ENCODE measurements at places on chromosomes 3 and 15.
A peak's percentile ranks its signal among the peaks of the same experiment; 100 is the strongest.

GRCh38 chr3:8987645-8988383 lies 24.5 kb upstream of the RAD18 start:
- no peak for DNase-seq

GRCh38 chr15:81914734-81915256 lies 131.0 kb downstream of the MEX3B start:
- DNase-seq: no peak

- DNase-seq: no peak
Observed at GRCh38 chr3:39941931-39942330, 132.5 kb downstream of the MYRIP start.

DNA sequence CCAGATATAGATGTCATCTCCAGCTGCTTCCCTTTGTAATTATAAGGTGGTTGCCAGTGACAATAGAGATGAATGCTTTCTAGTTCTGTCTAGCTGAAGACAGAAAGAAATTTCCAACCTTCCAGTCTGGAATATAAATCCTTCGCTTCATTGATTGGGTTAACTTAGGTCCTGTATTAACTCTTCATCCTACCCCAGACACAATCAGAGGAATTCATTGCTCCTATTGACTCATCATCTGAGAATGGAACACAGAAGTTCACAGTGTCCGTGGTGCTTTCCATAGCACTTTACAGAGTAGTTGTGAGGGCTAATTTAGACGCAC lies 241.4 kb downstream of the NFKBIZ start:
- no peak for DNase-seq

GRCh38 chr3:189014526-189014925 lies 157.2 kb upstream of the TPRG1 start:
- no peak for DNase-seq

- DNase-seq: no peak
Observed at GRCh38 chr15:29142129-29142747, 127.4 kb downstream of the NSMCE3 start.

DNA sequence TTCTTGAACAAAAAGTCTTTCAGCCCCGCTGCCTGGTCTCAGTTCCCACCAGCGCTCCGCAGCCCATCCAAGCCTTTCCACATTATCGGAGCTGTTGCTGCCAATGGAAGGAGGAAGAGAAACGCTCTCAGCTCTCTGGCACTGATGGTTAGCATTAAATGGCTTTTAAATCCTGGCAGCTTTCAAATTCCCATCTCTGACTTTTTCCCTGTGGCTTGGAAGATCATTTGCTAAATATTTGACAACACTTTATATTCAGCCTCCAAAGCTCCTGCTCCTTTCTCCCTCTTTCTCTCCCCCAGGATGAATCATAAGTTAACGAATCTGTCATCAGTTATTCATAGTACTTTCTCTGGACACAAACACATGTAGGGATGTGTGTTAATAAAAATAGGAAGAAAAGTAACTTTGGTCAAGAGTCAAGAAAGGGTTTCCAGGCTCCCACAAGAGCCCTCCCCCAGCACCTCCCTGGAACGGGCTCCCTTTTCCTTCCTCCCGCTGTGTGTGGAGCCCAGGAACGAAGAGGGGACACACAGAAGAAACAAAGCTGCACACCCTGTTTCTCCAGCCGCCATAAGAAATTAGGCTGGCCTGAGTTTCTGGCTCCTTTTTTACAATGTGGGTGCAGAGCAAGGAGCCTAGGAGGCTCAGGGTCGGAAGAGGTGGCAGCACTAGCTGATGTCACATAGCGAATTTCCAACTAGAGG lies 47.6 kb upstream of the TSEN2 start:
- DNase-seq: peak; percentile 85

GRCh38 chr3:143484846-143485512 lies 363.3 kb downstream of the SLC9A9 start:
- DNase-seq: no peak

- peak; percentile 98 for DNase-seq
Observed at GRCh38 chr15:93028632-93029213, 60.3 kb downstream of the RGMA start.

DNA sequence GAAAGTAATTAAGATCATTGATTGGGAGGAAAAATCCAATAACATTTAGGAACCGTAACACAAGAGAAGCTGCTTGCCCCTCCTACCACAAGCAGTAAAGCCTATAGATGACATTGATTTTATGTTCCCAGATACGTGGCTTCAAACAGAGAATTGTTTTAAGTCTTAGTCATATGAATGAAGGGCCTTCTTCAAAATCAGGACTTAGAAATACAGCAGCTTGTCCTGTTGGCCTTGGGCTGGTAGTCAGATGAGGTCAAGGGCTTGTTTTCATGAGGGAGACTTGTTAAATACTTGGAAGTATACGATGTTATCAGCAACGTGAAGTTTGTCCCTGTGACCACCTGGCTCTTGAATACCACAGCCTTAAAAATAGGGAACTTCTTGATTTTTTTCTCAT lies 114.4 kb downstream of the VGLL4 start:
- DNase-seq: no peak

DNA sequence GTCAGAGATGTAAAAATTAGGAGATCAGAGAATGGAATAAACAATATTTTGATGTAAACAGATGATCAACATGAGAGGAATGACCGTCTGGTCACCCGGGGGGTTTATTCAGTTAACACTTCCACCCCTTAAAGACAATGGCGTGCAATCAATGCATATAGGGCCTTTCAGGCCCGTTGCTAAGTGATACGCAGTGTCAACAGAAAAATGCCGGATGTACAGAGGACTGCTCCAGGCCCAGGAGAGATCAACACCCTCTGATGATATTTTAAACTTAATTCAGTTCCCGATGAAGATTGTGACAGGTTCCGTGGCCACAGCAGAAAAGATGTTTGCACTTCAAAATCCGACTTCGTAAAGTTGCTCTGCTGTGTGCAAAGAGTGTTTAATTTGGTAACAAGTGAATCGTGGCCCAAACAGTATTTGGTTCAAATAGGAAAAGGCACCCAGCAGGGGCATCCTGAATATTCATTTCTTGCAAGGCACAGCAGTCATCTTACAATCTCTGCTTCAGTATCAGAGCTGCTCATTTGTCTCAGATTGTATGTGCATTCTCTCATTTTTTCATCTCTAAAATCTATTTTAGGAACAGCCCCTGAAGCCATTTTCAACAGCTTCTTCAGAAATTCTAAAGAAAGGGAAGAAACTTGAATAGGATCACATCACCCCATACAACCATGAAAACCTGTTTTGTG lies 72.6 kb downstream of the FOXB1 start:
- DNase-seq: no peak

DNA sequence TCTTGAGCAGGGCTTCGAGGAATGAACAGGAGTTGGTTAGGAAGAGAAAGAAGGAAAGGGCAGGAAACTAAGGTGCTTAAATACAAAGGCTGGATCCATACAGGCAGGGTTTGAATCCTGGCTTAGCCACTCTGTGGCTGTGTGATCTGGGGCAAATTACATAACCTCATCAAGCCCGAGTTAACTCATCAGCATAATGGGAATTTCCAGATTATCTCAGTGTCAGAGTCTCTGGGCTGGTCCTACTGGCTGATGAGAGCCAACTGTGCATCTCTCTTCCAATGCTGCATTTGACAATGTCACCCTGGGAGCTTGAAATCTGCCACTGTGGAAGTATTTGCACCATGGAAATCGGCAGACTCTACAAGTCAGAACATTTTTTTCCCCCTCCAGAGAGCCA lies 83.8 kb upstream of the SLC6A6 start:
- no peak for DNase-seq

GRCh38 chr3:173800154-173800553 lies 402.6 kb downstream of the NLGN1 start:
- DNase-seq: no peak

GRCh38 chr3:58574106-58574505 lies 3.1 kb downstream of the FAM107A start:
- DNase-seq: no peak

DNA sequence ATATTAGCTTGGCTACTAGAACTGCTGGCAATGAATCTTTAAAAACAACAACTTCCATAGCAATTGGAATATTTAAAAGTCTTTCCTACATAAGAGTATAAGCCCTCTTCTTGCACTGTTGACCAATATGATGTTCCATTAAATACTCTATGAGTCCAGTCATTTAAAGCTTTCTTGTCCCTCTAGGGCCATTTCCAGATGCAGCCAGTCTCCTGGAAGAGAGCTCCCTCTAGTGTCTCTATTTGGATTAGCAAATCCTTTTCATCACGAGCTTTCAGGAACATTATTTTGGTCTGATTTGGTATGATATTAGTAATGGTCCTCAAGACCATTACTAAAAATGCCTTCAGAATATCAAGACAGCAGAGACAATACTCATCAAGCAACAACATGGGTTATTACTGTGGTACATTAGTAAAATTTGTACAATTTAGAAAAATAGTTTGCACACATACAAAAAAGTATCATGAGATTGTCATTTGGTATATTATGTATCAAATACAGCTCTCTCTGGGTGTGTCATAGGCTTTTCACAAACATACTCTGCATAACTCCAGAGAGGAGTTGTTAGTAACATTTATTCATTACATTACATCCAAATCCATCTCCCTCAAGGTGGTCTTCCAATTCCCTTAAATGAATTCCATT lies 101.3 kb downstream of the DPH6 start:
- peak; percentile 36 for DNase-seq

Measured in stromal cell of bone marrow (primary cell).